Astrocyte (in vitro differentiated cells and primary cell): ENCODE measurements at places on chromosomes 6 and 20.

DNA sequence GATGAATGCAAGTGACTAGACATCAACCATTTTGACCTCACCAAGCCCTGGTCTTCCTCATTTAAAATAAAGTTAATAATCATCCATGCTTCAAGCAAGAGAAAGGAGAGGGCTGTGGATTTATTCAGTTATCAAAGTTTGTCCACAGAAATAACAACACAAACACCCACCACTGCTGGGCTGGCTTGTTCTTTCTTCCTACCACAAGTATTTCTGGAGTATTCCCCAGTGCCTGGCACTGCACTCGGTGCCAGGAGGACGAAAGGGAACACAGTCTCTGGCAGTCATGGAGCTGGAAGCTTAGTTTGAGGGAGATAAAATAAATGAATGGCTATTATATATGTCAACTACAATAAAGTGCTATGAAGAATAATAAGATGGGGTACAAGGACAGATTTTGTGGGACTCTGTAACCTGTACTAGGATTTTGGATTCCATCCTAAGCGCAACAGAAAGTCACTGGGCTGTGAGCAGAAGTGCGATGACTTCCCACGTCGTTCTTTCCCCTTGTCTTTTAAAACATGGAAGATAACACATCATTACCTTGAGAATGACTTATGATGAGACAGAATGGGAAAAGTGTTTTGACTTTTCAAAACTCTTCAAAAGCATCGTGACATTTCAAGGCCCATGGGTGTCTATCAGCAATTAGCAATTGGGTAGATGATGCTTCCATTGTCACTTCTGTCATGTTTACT is 74.5 kb upstream of the TRAF3IP2 start:
- no peak for DNase-seq

- peak; percentile 22 for DNase-seq
Measured at GRCh38 chr6:133741375-133741861, 147.5 kb upstream of the TCF21 start.

DNA sequence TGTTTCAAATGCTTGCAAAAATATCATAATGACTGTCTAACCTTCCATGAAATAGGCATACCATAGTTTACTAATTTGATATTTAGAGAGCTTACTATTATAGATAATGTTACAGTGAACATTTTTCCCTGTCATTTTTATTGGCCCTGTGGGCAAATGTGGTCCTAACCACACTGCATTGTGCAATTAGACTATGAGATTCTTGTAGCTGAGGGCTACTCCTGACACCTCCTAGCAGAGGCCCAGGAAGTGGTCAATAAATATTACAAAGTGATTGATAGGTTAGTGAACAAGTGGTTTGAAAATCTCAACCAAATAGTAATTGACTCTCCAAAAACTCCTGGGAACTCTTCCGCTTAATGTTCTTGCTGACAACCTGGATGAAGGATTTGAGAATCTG is 160.5 kb upstream of the KCNG1 start:
- no peak for DNase-seq

DNA sequence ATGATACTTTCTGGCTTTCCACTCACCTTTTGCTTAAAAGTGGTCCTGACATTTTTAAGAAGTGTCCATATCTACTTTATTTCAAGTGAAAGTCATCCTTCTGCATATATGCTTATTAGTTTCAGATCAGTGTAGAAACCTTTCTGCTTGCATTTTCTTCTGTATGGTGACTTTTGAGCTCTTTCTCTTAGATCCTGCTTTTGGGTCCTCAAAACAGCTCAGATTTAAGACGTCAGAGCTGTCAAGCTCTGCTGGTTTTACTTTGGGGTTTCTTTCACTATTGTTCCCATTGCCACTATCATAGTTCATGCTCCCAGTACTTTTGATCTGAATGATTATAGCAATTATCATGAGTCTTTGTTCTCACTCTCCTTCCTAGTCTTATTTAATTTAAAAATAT is 41.7 kb downstream of the BCKDHB start:
- no peak for DNase-seq

- DNase-seq = no peak
Measured at GRCh38 chr6:36210182-36210581, 13.6 kb downstream of the BRPF3 start.

DNA sequence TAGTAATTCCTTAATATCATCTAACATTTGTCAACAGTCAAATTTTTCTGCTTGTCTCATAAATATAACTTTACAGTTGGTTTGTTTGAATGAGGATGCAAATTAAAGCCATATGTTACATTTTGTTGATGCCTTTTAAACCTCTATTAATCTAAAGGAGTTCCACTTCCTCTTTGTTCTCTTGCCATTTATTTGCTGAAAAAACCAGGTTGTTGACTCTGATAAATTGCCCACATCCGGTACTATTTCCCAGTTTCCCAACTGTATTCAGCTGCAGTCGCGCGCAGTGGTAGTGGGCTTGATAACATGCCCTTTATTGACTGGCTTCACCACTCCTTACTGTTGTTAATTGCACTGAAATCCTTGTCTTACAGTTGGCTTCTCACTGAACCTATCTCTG is 32.8 kb upstream of the SIRPB2 start:
- DNase-seq = no peak
